ENCODE measurements at places on chromosomes 3 and 15. TPM values are rescaled to one million over a fixed set of nuclear protein-coding genes. Genes with fewer than 3 reads are reported as not detected.

DNA sequence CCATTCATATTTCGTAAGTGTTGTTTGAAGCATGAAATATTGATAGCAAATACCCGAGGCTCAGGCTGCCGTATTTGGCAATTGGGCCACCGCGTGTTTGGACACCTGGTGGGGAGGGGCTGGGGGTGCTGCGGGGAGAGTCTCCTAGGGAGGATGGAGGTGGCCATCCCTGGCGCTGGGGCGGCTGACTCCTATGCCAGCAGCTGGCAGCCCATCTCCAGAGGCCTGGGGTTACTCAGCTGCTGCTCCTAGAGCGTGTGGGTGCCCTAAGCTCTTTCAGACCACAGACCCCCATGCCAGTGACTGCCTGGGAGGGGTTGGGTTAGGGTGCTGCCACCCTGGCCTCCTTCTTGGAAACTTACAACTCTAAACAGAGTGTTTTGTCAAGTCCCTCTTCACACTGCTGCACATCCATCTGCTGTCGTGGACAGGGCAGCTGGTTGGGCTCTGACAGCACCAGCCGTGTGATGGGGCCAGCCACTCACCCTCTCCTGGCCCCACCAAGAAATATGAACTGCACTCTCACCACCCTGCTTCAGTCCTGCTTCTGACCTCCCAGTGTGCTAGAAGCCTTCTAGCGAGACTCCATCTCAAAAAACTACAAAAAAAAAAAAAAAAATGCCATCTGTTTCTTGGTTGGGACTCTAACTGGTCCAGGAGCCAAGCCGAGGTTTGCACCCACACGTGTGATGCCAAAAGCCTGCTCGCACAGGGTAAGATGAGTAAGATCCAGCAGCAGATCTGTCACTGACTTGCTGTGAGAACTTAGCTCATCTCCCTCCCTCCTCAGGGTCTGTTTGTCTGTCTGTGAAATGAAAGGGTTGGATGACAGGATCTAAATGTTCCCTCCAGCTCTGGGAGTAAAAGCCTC lies 156.2 kb downstream of the MEGF11 start:
- no peak for DNase-seq

GRCh38 chr3:115147329-115148141 lies 447 bp upstream of the ZBTB20 start:
- DNase-seq = peak; percentile 100

- no peak for DNase-seq
Measured at GRCh38 chr15:50137330-50137761, 18.3 kb upstream of the ATP8B4 start.

GRCh38 chr3:112802338-112802737 lies 44.3 kb downstream of the CD200R1L start:
- no peak for DNase-seq

DNA sequence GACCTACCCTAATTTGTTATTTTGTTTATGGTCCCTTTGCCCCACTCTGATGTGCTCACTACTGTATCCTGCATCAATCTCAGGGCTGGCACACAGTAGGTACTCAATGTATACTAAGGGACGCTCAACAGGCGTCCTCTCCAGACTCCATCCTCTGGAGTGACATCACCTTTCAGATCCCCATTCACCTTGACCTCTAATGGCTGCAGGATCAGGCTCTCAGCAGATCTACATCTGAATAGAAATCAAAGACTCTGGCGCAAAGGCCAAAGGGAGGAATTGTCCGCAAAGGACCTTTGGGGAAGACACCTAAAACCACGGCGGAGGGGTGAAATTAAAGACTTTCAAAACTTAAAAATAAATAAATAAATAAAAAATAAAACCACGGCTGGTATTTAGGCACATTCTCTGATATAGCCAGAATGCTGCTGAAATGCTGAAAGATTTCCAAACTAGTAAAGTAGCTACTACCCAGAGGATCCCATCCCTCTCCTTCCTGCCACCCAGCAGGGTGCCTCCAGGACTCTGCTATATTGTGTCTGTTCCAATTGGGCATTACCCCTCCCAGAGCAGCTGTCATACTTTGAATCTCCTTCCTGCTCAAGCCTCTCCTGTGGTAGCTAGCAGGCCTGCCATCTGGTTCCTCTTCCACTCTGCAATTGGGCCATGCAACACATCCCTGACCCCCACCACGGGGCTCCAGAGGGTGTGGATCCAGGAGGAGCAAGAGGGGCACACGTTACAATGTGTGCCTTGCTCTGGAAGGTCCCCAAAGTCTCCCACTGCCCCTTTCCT lies 6.1 kb downstream of the SHF start:
- no peak for DNase-seq

DNA sequence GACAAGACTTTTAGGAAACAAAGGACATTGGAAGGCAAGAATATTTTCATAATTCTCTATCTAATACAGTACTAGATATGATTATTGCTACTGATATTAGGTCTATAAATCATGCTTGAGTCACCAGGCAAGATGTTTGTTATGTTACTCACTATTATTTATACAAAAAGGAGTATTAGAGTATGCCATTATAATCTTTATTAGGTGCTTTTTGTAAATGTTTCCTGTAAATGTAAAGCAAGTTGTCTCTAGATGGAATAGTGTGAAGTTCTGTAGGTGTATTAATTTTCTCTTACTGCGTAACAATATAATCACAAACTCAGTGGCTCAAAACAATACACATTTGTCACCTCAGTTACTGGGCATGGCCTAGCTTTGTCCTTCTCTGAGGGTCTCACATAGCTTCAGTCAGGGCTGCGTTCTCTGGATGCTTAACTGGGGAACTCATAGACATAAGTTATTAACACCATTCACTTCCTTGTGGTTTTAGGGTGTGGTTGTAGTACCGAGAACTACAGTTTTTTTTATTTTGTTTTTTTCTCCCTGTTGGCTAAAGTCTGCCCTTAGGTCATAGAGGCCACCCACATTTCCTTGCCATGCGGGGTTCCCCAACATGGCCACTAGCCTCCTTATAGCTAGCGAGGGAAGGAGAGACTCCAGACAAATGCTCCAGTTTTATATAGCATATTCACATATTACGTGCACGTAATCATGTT lies 20.3 kb upstream of the MAP3K13 start:
- DNase-seq = no peak

DNA sequence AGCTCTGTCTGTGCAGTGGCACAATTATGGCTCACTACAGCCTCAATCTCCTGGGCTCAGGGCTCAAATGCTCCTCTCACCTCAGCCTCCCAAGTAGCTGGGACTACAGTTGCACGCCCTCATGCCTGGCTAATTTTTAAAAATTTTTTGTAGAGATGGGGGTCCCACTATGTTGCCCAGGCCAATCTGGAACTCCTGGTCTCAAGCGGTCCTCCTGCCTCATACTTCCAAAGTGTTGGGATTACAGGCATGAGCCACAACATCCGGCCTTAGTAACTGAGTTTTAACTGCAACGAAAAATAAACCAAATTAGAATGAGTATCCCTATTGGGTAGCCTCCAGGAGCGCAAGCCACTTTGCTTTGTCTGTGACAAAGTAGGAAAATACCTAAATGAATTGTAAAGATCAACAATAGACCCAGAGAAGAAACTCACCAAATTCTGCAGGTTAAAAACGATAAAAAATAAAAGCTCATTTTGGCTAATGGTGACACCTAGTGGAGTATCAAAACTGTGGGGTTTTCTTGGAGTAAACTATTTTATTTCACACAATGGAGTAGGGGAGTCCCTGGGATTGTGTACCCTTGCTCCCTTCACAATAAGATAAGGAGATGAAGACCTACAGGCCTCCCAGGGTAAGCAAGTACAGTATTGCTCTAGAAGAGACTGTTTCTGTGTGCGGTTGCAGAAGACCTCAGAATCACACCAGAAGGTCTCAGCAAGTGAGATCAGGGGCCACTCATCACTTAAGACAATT lies 21.0 kb upstream of the CA12 start:
- DNase-seq = no peak

- DNase-seq = no peak
Measured at GRCh38 chr3:28726840-28727239, 378.2 kb upstream of the AZI2 start.

GRCh38 chr3:147000274-147000673 lies 395.1 kb upstream of the PLSCR5 start:
- DNase-seq = no peak

GRCh38 chr15:80783260-80783659 lies 4.1 kb downstream of the CEMIP start:
- no peak for DNase-seq

GRCh38 chr3:85626662-85627061 lies 667.9 kb downstream of the CADM2 start:
- DNase-seq = no peak

DNA sequence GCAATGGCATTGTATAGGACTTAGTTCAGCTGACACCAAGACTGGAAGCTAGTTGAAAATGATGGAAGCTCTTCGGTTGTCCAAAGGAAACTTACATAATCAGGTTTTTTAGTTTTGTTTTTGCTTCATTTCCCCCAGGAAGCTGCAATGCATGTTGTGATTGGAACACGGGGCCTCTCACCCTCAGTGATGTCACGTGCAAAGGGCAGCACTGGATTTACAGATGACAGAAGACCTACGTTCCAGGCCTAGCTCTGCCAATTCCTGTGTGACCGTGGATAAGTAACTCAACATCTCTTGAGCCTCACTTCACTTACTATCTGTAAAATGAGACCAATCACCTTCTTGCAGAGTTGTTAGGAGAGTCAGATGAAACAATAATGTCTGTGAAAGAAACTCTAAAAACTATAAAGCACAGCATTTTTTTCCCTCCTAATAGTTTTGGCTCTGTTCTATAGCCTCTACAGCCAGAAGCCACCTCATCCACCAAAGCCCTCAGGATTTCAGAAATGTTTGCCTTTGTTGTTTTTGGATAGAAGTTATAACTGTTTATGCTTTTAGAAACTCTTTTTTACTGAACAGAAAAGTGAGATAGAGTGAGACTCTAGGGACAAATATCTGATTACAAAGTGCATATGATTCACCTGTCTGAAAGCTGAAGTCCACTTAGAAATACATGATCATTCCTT lies 4.6 kb downstream of the RBSN start:
- DNase-seq = no peak

DNA sequence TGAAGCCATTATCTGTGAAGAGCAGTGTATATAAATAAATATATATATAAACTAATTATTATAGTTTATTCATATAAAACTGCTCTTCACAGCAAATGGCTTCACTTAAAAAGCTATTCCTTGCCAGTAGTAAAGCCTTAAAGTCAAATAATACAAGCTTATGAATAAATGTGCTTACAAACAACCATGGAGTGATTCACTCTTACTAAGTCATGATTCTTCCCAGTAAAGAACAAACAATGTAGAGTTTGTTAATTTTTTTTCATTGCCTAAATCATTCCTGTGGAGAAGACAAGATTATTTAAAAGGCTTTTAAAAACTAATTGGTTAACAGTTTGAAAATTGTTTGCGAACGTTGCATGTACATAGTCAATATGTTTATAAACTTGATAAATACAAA lies 140.7 kb downstream of the PLCH1 start:
- DNase-seq = no peak

GRCh38 chr3:32992310-32992686 lies 40.9 kb downstream of the CCR4 start:
- DNase-seq = no peak

DNA sequence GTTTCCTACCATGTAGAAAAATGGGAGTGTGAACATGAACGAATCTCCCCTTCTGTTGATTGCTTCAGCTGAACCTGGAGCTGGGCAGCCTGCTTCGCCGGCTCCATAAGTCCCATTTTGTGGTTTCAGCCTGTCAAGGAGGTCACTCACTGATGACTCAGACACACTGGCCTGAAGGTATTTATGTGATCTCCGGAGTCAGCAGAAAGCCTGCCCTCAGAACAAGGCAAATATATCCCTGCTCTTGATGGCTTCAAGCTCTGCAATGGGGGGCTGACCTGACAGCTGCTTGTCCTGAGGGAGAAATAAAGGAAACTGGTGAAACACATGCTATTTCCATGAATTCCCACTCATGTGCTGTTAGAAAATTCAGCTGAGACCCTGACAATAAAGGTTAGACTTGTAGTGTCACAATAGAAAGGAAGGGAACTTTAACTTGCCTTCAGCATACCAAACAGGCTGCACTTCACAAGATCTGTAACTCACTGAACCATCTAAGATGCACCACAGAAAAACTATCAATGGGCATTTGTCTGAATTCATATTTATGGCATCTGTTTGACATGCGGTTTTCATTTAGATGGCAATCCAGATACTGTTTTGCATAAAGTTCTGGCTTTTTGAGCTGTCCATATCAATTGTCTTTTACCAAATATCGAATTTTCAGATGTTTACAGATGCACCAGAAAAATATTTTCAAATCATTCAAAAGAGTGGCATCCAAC lies 282.0 kb upstream of the VEPH1 start:
- no peak for DNase-seq

DNA sequence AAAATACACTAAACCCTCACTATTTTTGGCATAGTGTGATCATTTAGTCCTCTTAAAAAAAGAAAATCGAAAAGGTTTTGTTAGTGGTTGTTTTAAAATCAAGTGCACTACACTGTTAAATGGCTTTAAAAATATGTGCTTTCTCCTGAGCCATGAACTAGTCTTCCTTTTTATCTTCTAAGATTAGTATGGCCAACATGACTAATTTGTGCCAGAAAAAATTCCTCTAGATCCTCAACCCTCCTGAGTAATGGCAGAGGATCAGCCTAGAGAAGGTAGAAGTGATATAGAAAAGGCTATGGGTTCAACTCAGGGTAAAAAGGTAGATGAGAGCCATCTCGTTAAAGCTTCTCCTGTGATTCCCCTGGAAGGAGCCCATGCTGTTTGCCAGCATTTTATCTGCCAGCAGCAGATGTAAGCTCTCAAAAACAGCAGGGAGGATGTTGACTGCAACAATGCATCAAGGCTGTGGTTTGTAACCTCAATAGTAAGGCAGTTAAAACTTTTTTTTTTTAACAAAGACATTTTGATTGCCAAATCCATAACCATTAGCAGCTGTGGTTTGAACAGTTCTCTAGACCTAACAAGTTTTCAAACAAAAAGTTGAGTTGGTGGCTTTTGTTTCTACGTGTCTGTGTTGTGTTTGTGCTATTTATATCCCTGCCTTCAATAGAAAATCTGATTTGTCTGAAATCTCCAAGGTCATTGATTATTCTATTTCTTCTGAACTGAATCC lies 30.2 kb upstream of the ZNF609 start:
- peak; percentile 68 for DNase-seq

DNA sequence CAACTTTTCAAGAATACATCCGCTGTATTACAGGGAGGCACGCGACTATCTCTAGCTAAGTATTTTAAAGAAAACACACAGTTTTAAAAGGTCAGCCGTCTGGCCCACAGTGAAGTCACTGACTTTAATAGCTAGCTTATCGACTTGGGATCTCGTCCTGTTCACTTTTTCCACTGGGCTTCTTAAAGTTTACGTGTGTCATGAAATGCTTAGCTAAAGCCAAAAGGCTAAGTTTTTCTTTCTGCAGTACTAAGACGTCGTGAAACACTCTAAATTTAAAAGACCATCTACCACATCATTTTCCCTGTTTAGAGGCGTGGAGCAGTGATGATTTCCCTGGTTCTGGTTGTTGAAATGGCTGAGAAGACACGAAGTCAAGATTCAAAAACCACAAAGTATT lies 27.1 kb downstream of the LRIG1 start:
- DNase-seq = no peak

Gene GTPBP8
- 27.6 TPM for polyA plus RNA-seq

Gene EPHB3
- 49.1 TPM for polyA plus RNA-seq

Gene TEX55
- not detected for polyA plus RNA-seq

Gene BHLHE40
- polyA plus RNA-seq = 15.5 TPM
